ENCODE measurements at places on chromosomes 16 and 17.
A peak's percentile ranks its signal among the peaks of the same experiment; 100 is the strongest.

GRCh38 chr17:57880086-57880456 lies 30.2 kb upstream of the MRPS23 start:
- DNase-seq, result peak; percentile 39

- DNase-seq, result no peak
Measured at GRCh38 chr16:11792410-11793241, 4.4 kb downstream of the ZC3H7A start.

GRCh38 chr17:27569257-27569722 lies 61.7 kb upstream of the LGALS9 start:
- DNase-seq, result no peak

DNA sequence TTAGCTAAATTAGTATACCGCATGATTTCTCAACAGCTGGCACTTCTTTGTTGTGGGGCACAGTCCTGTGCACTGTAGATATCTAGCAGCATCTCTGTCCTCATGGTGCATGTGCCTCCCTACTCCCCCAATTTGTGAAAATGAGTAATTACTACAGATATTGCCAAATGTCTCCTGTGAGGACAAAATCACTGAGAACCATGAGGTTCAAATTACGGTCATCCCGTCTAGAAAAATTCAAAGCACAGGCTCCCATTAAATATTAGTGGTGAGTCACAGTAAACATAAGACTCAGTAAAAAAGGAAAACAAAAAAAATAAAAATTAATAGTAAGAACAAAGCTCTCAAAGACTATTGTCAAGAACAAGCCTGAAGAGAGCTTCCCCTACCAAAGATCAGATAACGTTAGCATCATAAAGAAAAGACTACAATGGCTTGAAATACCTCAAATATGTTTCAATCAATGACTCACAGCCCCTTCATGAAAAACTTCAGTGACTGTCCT lies 57.8 kb downstream of the STH start:
- DNase-seq, result no peak

GRCh38 chr16:58684001-58684353 lies 593 bp downstream of the SLC38A7 start:
- no peak for DNase-seq

- DNase-seq, result no peak
Measured at GRCh38 chr17:44934745-44935105, 12.8 kb downstream of the KIF18B start.

DNA sequence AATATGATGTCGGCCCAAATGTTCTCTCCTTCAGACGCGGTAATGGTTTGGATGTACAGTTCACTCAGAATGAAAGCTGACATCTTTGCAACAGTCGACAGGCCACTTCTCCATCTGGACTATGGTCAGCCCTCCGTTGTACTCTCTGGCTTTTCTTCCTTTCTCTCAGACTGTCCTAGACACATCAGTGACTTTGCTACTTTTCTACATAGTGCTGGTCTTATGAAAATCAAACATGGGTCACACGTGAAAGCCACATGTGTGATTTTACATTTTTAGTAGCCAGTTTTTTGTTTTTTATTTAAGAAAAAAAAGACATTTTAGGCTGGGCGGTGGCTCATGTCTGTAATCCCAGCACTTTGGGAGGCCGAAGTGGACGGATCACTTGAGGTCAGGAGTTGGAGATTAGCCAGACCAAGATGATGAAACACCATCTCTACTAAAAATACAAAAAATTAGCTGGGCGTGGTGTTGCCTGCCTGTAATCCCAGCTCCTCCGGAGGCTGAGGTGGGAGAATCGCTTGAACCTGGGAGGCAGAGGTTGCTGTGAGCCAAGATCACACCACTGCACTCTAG lies 644.1 kb downstream of the KCNJ2 start:
- DNase-seq, result no peak

GRCh38 chr16:23505180-23505665 lies 5.1 kb downstream of the GGA2 start:
- DNase-seq, result no peak

DNA sequence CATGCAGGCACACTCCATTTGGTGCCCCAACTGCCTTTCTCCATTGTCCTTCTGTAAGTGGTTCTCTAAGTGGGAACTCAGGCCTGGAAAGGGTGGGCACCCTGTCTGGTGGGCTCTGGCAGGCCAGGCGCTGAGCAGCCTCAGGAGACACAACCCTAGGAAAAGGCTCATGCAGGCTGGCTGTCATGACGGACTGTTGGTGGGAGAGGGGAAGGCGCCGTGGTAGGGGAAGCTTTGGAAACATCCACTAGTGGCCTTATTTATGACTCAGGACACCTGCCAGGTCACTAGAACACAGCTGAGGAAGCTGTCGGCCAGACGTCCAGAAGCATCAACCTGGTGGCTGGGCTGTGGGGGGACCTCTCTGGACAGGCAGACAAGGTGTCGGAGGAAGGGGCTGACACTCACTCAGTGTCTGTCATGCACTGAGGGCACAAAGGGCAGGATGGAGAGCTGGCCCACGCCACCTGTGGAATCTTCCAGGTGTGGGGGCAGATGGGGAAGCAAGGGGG lies 216.0 kb downstream of the SEC14L1 start:
- no peak for DNase-seq

GRCh38 chr17:80847496-80848230 lies 144.0 kb upstream of the CHMP6 start:
- DNase-seq, result no peak

DNA sequence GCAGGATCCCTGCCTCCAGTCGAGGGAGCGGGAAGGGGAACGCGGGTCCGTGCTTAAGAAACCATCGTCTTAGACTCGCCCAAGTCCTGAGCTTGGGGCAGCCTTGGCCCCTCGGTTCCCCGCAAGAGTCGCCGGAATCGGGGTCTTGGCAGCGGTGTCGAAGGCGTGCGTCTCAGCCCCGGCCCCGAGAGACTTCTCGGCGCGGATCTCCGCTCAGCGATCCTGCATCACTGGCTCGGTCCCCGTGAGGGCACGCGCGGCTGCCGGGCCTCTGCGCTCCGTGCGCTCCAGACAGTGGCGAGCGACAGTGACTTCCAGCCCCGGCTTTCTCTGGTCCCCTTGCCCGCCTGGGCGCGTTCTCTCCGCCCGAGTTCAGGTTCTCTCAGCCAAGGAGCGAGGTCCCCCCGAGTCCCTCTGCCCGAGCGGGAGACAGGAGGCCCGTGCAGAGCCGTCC lies 380 bp downstream of the HS3ST3A1 start:
- DNase-seq, result peak; percentile 9

GRCh38 chr17:9001559-9001958 lies 19.8 kb upstream of the NTN1 start:
- DNase-seq, result no peak

DNA sequence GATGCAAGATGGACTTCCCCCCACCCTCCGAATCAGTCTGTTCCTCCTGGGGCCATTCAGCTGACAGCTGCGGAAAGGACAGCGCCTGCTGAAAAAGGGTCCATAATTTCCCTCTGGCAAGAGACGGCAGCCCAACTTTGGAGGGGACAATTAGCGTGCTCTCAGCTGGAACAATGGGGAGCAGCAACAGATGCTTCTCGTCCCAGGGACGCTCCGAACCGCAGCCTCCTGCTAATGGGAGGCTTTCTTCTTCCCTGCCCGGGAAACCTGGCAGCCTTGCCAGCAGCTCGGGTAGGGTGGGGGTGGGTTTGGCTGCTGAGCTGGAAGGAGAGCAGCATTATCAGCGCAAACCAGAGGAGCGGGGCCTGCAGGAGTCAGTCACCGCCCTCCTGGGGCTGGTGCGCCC lies 500.0 kb upstream of the SALL1 start:
- no peak for DNase-seq

GRCh38 chr16:75099738-75100602 lies 16.6 kb downstream of the LDHD start:
- DNase-seq, result no peak

DNA sequence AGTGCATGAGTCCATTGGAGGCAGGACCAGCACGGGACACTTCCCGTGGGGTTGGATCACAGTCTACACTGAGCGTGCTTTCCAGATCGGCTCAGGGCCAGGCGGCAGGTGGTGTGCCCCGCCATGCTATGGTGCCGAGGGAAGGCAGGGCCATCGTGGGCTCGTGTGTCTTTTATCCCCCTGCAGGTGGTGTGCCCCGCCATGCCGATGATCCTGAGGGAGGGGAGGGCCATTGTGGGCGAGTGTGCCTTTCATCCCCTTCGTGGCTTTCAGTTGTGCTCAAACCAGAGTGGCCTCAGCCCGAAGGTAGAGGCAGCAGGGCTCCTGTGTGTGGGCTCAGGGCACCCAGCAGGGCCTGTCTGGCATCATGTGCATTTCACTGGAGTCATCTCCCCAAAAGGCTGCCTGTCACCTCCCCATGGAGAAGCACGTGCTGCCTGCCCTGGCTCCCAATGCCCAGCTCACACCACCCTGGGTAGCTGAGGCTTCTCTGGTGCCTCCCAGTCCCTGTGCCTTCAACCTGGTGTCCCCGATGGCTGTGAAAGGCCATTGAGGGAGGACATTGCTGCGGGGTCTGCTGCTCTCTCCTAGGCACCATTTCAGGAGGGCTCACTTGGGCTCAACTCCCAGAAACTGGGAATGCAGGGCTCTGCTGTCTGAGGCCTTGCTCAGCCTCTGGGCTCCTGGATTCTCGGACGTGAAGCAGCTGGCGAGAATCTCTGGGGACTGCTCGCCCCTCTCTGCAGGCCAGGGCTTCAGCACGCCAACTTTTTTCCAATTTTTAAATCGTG lies 207.6 kb downstream of the NPIPB11 start:
- DNase-seq, result no peak

GRCh38 chr17:34874478-34874877 lies 86.8 kb downstream of the CCT6B start:
- DNase-seq, result no peak

DNA sequence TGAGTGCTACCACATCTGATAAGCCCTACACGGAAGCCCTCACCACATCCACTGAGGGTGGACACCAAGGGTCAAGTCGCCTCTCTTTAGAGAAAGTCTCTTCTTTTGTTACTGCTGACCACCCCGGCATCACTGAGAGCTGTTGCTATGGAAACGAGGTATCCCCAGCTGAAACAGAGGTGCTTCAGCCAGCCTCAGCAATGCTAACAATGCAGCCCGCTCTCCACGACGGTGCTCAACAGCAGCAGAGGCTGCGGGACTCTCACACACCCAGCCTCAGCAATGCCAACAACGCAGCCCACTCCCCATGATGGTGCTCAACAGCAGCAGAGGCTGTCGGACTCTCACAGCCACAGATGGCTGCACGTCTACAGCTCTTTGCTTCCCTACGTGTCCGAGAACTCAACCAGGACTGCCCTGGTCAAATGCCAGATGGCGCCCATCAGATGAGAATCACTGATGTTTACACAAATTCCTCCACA lies 41.4 kb downstream of the VPS53 start:
- DNase-seq, result no peak

DNA sequence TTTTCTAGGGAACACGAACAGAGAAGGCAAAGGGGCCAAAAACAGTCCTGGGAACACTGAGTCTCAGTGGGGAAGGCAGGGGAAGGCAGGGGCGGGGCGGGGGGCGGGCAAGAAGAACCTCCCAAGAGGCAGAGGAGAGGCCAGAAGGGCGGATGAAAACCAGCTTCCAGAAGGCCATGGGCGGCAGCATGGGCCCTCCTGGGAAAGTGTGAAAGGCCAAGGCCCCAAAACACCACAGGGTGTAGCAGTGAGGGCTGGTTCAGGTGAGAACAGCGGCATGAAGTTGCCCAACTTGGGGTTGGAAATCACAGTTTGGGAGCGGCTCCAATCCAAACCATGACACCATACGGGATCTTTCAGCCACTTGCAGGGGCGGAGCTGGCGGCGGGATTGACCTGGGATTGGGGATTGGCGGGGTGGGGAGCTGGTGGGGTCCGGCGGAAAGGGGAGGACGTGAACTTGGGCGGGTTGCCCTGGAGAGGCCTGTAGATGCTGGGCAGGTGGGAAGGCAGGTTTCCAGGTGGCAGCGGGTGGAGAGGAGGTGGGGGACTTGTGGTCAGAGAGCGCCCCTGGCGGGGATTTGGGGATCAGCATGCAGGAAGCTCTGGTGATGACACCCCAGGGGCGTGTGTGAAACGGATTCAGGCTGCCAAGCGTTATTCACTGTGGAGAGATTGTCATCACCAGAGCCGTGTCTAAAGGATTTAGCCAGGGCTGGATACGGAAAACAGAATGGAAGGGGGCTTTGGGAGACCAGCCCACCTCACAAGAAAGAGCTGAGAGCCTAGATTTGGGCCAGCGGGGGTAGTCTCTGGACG lies 80.9 kb downstream of the ARHGAP23 start:
- DNase-seq, result peak; percentile 90

GRCh38 chr17:43987131-43988021 lies 17.0 kb upstream of the NAGS start:
- no peak for DNase-seq

GRCh38 chr16:19776147-19776546 lies 58.1 kb downstream of the IQCK start:
- no peak for DNase-seq

- DNase-seq, result no peak
Measured at GRCh38 chr16:75987323-75987722, 261.0 kb upstream of the CPHXL start.

Data from RWPE1 (cell line).